ENCODE measurements at places on chromosomes 5 and 9. TPM values are rescaled to one million over a fixed set of nuclear protein-coding genes. Genes with fewer than 3 reads are reported as not detected.
A peak's percentile ranks its signal among the peaks of the same experiment; 100 is the strongest.

DNA sequence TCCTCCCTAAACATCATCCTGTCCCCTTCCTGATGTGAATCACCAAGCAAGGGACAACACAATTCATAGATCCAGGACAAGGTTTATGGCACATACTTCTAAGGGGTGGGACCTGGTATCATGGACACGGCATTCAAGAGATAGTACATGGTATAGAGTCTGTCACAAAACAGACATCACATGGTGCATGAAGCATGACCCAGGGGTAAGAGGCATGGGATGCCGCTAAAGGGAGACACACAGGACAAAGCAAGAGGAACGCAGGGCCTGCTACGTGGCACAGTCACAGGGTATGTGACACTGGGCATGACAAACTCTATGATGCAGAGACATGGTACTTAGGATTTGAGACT lies 20.7 kb downstream of the GSN start:
- H3K27me3 ChIP-seq, result no peaks in the 10 kb centered on the region
- DNase-seq, result no peak
- H3K4me3 ChIP-seq, result no peak overlapping the region
- no peaks in the 10 kb centered on the region for H3K36me3 ChIP-seq
- H3K27ac ChIP-seq, result peak overlapping the region; percentile 93

- no peaks in the 10 kb centered on the region for H3K4me1 ChIP-seq
- no peak for DNase-seq
- no peak overlapping the region for H3K4me3 ChIP-seq
- no peak overlapping the region for H3K27ac ChIP-seq
- no peaks in the 10 kb centered on the region for H3K36me3 ChIP-seq
These were observed 11.5 kb upstream of the CLIC3 start for GRCh38 chr9:137007816-137008270.

- no peak overlapping the region for H3K4me3 ChIP-seq
- H3K36me3 ChIP-seq, result no peaks in the 10 kb centered on the region
- H3K4me1 ChIP-seq, result peaks cover 92% of the 10 kb centered on the region
- no peak for DNase-seq
- no peaks in the 10 kb centered on the region for H3K27me3 ChIP-seq
These were observed 19.1 kb upstream of the SLC6A19 start for GRCh38 chr5:1182360-1182632.

DNA sequence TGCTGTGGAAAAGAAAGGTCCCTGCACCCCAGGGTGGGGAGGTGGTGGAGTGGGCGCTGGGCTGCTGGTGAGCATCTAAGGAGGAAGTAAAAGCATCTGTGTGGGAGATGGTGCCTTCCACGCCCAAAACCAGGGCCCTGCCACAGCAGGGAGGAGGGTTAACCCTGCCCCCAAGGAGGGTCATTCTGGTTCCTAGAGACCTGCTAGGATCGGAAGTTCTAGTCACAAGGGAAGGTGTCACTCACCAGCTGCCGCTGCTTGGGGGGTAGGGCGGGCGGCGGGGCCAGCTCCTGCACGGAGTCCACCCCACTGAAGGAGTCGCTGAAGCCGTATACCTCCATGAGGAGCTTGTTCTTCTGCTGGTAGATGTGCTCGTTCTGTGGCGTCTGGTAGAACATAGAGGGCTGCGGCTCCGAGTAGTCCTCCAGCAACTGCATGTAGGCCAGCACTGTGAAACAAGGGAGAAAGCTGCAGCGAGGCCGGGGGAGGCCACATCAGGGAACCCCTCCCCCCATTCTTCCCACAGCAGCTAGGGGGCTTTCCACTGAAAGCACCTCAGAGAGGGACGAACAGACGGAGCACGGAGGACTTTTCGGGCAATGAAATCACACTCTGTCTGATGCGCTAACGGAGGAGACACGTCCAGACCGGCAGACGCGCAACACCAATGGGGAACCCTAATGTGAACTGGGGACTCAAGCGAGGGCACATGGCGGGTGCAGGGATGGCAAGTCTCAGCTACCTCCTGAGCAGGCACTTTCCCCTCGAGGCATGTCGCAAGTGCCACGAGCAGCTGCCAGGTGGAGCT lies 76.4 kb downstream of the PRRT1B start:
- H3K36me3 ChIP-seq, result peaks cover 50% of the 10 kb centered on the region
- H3K4me3 ChIP-seq, result no peak overlapping the region
- DNase-seq, result no peak
- no peaks in the 10 kb centered on the region for H3K4me1 ChIP-seq

Gene FOXD4L6
- total RNA-seq, result not detected

All from K562 (cell line).